ENCODE measurements at places on chromosomes 3 and 15.

DNA sequence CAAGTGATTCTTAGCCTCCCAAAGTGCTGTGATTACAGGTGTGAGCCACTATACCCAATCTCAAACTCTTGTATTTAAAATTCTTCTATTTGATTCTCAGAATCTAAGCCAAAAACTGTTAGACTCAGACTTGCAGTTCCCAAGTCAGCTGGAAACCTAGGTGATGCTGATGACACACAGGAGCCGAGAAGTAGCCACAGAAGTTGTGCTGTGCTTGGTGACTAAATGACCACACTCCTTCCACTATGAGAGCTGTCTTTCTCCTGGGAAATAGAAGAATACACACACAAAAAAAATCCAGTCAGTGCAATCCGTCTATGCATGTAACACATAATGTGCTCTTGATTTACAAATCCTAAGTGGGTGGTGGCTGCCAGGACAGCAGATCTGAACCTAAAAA lies 33.9 kb downstream of the ILDR1 start:
- no peak for DNase-seq

DNA sequence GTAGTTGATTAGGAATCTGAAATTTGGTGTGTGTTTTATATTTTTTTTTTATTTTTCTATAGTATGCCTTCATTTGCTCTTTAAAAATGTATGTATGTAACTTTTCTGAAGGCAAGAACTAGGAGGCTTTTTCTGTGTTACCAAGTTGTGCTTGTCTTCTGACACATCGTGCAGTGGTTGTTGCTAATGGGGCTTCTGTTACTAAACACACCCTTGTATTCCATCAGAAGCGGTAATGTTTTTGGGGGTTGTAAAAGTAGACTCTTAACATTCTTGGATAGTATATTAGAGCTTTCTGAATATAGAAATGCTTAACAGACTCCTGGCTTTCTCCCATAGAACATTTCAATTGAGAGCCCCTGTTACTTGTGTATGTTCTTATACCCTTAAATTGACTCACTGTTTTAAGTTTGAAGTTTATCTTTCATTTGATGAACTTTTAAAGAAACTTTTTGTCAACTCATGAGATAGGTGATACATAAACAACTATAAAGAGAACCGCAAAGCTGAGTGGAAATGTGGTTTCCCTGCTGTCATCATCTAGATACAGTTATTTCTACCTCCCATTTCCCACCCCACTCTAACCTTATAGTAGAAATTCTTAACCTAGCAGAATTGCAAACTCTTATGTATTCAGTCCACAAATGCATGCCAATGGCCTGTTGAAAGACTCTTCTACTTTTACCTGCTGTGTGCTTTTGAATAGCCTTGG lies 2.5 kb downstream of the TIPARP start:
- DNase-seq, result no peak

GRCh38 chr3:171648069-171648468 lies 162.2 kb downstream of the PLD1 start:
- DNase-seq, result no peak

GRCh38 chr3:72803573-72803972 lies 44.7 kb downstream of the SHQ1 start:
- DNase-seq, result no peak

- no peak for DNase-seq
These were observed 631 bp upstream of the PRICKLE2 start for GRCh38 chr3:64225695-64226499.

DNA sequence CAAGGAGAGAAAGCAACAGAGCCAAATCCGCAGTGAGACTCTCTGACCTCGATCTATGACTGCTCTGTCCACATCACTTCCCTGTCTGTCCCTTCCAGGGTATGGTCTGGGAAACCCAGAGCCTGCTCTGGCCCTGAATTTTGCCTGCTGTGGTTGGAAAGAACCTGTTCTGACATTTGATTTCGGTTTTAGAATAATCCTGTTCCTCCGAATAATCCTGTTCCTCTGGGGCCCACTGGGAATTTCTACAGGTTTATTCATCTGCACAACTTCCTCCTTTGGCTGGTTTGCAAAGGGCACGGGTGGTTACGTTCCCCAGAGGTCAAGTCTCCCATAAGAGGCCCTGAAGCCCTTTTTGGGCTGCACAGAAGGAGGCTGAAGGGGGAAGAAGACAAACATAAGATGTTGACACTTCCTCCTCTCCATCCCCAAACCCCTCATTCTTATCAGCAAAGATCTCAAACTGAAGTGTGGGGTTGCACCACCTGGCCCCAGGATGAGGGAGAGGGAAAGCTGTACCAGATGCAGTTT lies 10.6 kb downstream of the LAMP3 start:
- no peak for DNase-seq

GRCh38 chr3:187208159-187208558 lies 10.9 kb downstream of the RTP1 start:
- DNase-seq, result peak; percentile 52

- DNase-seq, result no peak
These were observed 18.8 kb downstream of the GNB4 start for GRCh38 chr3:179432451-179432850.

DNA sequence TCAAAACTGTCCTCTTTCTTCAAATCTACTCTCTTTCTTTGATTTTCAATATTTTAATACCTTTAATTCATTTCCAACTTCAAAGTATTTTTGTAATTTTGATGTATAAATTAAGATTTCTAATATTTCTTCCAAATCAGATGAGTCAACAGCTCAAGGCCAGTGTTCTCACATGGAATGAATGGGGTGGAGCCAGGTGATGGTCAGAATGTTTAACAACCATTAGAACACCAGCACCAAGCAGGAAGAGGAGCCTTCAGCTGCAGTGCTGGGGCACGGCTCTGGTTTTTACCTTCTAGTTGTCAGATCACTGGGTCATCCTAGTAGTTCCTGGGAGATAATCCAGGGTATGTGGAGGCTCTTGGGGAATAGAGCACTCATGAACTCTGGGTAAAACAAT lies 494.5 kb upstream of the PDZRN3 start:
- no peak for DNase-seq

- DNase-seq, result peak; percentile 67
These were observed 97.7 kb upstream of the P2RY1 start for GRCh38 chr3:152737021-152737908.

DNA sequence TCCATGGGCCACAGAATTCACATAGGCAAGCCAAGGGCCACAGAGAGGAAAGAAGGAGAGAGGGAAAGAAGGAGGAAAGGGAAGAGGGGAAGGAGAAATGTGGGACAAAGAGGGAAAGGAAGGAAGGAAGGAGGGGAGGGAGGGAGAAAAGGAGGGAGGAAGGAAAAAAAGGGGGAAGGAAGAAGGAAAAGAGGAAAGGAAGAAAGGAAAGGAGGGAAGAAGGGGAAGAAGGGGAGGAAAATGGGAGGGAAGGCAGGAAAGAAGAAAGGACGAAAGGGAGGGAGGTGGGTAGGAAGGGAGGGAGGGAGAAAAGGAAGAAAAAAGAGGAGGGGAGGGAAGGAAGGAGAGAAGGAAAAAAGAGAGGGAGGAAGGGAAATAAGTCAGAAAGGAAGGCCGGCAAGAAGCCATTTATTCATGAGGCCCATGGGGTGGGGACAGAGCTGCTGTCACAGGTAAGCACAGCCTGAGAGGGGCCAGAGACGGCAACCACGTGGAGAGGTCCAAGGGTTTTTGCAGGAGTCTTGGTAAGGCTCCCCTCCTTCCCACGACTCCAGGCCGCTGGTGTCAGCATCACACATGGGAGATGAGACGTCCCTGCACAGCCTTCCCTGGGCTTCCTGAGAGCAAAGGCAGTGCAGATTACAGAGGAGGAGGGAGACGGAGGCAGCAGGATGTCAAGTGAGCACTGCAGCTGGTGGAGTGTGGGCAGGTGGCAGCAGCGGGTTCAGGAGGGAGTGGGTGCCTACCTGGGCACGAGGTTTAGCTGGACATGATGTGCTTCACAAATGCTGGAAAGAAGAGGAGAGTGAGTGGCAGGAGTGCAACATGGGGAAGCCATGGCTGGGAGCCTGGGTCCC lies 5.5 kb downstream of the MYL3 start:
- DNase-seq, result no peak

GRCh38 chr15:37446921-37447320 lies 346.6 kb upstream of the MEIS2 start:
- no peak for DNase-seq

DNA sequence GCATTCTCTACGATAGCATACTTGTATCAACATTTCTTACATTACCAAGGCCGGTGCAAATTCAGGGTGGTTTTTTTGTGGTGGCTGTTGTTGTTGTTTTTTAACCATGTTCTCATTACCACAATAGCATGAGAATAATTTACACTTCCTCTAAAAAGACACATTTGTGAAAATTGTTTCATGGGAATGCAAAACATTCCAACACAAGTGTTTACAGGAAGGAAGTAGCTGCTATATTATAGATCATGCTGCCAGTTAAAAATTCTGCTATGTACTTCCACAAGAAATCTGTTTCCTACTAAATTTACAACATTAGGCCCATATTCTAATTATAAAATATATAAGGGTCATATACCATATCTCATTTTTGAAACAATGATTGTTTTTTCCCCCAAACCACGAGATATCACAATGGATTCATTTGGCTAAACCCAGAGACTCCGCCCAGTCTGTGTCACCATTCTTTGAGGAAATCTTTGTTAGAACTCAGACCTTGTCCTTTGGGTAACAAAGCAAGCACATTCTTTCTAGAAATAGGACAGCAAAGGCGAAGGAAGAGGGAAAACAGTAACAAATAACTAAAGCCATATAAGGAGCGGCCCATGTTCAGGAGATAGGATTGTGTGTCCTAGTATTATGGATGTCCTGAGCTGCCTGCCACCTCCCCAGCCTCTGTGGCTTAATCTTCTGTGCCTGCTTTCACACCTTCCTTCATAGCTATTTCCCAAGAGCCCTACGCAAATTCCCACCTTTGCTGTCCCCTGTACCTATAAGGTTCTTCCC lies 60.1 kb downstream of the UACA start:
- DNase-seq, result no peak

GRCh38 chr3:178560759-178561158 lies 24.5 kb downstream of the KCNMB2 start:
- no peak for DNase-seq

DNA sequence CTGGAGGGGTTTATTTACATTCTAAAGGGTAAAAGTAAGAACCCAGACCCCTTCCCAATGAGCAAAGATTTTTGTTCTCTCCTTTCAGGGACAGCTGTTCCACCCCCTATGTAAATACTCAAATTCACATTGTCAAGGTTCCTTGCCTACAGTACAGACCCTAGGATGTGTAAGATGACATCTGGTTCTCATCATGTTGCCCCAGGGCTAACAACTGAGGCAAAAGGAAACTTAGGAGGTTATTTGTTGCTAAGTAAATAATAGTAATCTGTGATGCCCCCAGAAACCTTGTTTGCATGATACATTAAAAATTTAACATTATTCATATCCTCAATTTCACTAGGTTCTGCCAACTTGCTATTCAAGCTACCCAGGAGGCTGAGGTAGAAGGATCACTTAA lies 135.0 kb upstream of the CCNL1 start:
- DNase-seq, result no peak

DNA sequence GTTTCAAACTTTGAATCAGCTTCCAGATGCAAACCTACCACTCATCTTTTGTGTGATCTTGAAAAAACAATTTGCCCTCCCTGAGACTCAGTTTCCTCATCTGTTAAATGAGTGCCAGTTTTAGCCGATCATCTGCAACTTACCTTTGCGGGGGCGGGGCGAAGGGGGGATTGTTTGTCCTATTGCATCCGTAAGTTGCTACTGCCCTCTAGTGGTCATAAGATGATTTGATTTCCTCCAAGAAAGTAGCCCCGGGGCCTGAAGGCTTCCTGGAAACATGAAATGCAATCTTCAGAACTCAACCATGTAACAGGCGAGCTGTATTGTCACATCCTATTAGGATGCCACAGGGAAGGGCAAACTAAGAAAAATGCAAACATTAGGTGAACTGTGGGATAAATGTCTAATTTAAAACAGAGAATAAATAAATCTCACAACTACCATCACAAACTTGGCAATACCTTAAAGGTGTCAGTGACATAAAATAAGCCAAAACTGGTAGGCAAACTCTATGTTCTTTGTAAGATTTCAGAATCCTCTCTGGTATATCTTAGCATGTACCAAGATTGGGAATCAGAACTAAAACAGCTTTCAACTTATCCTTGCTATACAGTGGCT lies 63.5 kb upstream of the CLDN18 start:
- DNase-seq, result peak; percentile 57

GRCh38 chr3:196975349-196975748 lies 6.7 kb upstream of the PIGZ start:
- no peak for DNase-seq

All from urothelium cell line (cell line).